ENCODE measurements at places on chromosomes 7 and 10.

- no peak for DNase-seq
These were observed 44.5 kb downstream of the FAM53B start for GRCh38 chr10:124699471-124700292.

- no peak for DNase-seq
These were observed 269.5 kb downstream of the TSPAN12 start for GRCh38 chr7:120588416-120588815.

- no peak for DNase-seq
These were observed 12.4 kb upstream of the PLEKHA1 start for GRCh38 chr10:122362031-122362592.

DNA sequence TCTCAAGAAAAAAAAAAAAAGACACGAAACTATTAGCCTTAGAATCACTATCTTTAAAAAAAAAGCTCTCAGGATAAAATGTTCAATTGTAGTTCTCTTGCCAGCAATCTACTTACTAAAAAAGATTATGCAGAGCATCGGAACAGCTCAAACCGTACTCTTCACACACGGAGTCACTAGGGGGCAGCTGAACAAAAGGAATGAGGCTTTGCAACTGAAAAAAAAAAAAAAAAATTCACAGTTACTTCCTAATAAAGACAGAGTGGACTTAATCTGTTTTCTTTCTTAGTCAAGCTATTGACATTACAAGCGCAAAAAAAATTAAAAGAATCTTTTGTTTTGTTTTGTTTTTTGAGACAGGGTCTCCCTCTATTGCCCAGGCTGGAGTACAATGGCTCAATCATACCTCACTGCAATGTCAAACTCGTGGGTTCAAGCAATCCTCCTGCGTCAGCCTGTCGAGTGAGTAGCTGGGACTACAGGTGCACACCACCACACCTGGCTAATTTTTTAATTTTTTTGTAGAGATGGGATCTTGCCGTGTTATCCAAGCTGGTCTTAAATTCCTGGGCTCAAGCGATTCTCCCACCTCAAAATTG is 11.5 kb downstream of the PMS2 start:
- no peak for DNase-seq

GRCh38 chr7:157318015-157318706 is 18.6 kb upstream of the DNAJB6 start:
- DNase-seq = no peak

DNA sequence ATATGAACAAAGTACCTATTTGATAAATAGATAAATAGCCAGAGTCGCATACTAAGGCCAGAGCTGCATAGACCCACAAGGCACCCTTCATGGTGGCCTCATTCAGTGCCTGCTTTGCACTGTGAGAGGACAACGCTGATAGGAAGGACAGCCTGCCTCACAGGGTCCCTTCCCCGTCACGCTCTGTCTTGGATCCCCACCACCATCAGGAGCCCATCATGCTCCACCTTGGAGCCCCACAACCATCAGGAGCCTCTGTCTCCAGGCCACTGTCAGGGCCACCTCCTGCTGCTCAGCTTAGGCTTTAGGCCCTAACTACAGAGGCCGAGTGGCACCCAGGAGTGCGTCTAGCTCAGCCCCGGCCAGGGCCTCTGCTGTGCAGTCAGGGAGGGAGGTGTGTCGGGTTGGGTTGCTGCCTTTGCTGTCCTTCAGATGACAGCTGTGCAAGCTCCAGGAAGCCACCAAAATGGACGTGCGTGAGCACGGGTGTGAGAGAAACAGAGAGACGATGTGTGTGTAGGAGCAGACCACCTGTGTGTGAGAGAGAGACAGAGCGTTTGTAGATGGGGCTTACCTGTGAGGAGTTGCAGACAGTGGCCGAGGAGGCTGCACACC is 516.9 kb downstream of the GLRX3 start:
- no peak for DNase-seq

GRCh38 chr10:122122493-122122892 is 133.5 kb downstream of the TACC2 start:
- no peak for DNase-seq
